ENCODE measurements at places on chromosomes 7 and 10.

DNA sequence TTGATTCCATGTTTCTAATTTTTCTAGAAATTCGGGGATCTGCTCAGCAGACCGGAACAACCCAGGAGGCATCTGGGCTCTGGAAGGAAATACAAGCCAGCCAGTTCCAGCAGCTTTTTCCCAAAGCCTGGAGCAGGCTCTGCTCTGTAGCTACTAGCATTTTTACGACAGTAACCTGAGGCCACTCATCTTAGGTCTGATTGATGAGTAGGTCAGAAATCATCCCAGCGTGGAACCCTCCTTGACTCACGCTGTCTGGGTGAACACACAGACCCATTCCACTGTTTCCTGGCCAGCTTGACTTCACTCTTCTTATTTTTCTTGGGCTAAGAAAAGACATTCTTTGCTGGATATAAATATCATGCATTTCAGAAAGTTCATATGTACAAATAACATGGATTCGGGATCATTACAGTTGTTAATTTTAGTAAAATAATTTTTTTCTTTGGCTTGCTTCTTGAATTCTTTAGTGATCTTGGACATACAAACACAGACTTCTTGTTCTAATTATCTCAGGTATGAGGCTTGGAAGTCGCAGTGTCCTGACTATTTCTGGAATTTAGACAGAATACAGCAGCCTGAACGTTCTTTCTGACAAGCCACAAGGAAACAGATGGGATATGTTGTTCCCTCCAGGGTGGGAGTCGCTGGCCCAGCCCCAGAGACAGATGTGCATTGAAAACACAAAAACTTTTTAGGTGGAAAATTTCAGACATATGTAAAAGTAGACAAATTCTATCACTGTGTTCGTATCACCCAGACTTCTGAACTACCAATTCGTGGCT lies 54.6 kb upstream of the PITRM1 start:
- peaks cover 30% of the 10 kb centered on the region for H3K27me3 ChIP-seq
- H3K4me1 ChIP-seq = peaks cover 17% of the 10 kb centered on the region

DNA sequence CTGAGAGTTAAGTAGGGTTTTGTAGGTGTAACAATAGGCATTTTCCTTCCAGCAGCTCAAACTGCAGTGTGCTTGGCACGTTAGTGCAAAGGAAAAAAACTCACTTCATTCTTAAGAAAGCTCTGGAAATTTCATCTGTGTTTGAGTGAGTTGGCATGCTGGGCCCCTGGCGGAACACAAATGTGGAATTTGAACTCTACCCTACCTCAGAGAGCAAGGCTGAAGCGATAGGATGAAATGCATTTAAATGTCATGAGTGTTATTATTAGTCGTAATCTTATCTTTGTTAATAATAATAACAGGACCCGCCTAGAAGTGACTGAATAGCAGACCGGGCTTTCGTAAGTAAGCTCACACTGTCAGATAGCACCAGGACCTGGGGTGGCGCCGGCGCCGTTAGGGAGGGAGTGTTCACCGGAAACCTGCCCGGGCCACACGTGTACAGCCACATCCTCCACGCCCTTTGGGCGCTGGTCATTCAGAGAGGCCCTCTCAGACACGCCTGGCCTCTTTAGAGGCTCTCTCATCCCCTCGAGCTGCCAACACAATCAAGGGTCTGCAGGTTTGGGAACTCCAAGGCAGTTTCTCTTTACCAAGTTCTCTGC lies 63.5 kb downstream of the GRK5 start:
- H3K4me3 ChIP-seq = peak overlapping the region; percentile 24
- no peaks in the 10 kb centered on the region for H3K27me3 ChIP-seq

DNA sequence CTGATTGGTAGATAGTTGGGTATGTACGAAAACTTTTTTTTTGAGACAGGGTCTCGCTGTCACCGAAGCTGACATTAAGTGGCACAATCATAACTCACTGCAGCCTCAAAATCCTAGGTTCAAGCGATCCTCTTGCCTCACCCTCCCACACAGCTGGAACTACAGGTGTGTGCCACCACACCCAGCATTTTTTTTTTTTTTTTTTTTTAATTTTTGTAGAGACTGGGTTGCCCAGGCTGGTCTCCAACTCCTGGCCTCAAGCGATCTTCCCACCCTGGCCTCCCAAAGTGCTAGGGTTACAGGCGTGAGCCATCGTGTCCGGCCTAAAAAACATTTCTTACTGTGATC lies 1.5 kb upstream of the LRRC27 start:
- H3K4me3 ChIP-seq = peak overlapping the region; percentile 91
- peaks cover 4% of the 10 kb centered on the region for H3K27me3 ChIP-seq
- H3K4me1 ChIP-seq = peaks cover 55% of the 10 kb centered on the region
- no peak for DNase-seq

DNA sequence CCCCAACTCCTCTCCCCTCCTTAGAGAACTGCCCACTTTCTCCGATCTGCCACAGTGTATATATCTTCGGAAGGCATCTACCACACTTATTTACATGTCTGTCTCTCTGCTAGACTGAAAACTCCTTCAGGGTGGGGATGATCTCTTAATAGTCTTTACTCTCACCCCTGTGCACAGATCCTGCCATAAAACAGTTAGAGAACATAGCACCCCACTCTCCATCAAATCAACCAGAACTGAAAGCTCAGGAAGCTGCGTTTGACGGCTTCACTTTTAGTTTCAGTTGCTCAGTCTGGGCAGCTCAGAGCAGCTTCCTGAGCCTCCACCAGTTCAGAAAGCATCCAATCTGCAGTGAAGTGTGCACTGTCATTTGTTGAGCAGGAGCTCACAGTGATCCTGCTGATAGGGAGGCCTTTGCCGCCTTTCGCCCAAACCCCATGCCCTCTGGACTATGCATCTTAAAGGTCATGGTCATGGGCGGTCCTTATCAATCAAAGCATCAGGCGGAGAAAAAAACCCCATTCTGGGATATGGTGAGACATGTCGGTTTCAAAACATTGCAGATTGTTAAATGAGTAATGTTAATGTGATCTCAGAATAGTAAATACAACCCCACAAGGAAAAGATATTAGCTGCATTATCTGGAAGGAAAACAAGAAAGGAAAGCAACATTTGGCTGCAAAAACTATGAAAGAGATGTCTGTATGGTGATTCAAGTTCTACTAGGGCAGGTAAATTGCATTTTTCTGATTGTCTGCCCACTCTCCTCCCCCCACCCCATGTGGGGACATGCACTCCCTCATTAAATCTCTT lies 167.1 kb upstream of the ADO start:
- peaks cover 14% of the 10 kb centered on the region for H3K4me1 ChIP-seq
- H3K27ac ChIP-seq = no peak overlapping the region
- peak; percentile 77 for DNase-seq
- no peaks in the 10 kb centered on the region for H3K36me3 ChIP-seq
- no peak overlapping the region for H3K4me3 ChIP-seq

- H3K36me3 ChIP-seq = no peaks in the 10 kb centered on the region
- H3K27me3 ChIP-seq = peaks cover 6% of the 10 kb centered on the region
- H3K27ac ChIP-seq = no peak overlapping the region
These were observed 196.1 kb downstream of the GRID1 start for GRCh38 chr10:86170255-86171108.

DNA sequence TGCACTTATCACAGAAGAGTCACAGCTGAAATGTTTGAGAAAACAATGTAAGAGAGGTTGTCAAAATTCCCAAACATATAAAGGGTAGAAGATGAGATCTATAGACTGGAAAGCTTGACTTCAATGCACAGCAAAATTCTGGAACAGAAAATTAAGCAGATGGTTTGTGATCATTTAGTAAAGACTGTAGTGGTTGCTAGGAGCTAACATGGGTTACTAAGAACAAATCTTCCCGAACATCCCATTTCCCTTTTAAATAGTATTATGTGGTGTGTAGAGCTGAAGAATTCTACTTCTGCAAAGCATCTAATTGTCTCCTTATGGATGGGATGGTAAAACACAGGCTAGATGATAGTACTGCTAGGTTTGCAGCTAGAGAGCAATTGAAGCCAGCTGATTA lies 312.3 kb downstream of the CAMK1D start:
- H3K27ac ChIP-seq = no peak overlapping the region
- no peaks in the 10 kb centered on the region for H3K36me3 ChIP-seq
- no peaks in the 10 kb centered on the region for H3K27me3 ChIP-seq

- H3K36me3 ChIP-seq = no peaks in the 10 kb centered on the region
- no peak for DNase-seq
- no peak overlapping the region for H3K4me3 ChIP-seq
- no peak overlapping the region for H3K27ac ChIP-seq
- H3K4me1 ChIP-seq = no peaks in the 10 kb centered on the region
- H3K27me3 ChIP-seq = peaks cover 1% of the 10 kb centered on the region
These were observed 72.9 kb downstream of the ITIH5 start for GRCh38 chr10:7593905-7594304.

DNA sequence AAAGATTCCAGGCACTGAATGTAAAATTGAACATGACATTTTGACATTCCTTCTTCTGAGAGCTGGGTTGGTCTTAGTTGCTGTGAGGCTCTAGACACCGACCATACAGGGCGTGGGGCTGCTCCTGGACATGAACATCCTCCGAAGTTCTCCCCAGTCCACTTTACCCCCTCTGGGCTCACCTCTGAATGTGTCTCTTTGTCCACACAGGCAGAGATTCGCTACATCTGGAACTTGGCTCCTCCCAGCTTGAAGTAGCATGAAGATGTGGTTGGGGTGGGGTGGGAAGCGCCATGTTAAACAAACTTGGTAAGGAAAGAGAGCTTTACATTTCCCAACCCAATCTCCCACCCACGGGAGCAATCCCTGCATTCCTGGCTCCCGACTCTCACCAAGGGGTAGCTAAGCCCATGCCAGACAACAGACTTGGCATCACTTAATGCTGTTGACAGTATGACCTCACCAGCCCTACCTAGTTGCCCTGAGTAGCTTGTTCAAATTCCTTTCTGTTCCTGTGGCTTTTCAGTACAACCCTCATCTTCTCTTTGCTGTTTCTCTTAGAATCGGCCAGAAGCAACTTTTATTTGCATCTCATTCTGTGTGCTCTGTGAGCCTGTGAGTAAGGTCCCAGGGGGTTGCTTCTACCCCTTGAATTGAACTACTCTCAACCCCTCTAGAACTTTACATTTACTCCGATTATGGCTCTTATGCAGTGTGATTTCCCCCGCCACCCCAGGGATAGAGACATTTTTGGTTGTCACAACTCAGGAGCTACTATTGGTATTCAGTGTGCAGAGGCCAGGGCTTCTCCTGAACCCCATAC lies 211.4 kb downstream of the SEC23IP start:
- no peaks in the 10 kb centered on the region for H3K36me3 ChIP-seq
- H3K4me3 ChIP-seq = no peak overlapping the region
- no peaks in the 10 kb centered on the region for H3K4me1 ChIP-seq
- H3K27ac ChIP-seq = no peak overlapping the region

DNA sequence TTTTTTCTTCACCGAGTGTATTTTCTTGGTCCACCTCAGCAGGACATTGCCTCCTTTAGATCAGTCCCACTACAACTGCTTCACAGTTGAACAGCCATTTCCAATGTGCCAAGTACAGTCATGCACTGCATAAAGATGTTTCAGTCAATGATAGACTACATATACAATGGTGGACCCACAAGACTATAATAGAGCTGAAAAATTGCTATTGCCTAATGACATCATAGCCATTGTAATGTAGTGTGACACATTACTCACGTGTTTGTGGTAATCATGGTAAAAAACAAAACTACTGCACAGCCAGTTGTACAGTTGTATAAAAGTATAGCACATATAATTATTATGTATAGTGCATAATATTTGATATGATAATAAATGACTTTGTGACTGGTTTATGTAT lies 113.8 kb upstream of the HPS1 start:
- H3K27me3 ChIP-seq = no peaks in the 10 kb centered on the region
- H3K36me3 ChIP-seq = no peaks in the 10 kb centered on the region
- no peaks in the 10 kb centered on the region for H3K4me1 ChIP-seq
- H3K4me3 ChIP-seq = no peak overlapping the region

DNA sequence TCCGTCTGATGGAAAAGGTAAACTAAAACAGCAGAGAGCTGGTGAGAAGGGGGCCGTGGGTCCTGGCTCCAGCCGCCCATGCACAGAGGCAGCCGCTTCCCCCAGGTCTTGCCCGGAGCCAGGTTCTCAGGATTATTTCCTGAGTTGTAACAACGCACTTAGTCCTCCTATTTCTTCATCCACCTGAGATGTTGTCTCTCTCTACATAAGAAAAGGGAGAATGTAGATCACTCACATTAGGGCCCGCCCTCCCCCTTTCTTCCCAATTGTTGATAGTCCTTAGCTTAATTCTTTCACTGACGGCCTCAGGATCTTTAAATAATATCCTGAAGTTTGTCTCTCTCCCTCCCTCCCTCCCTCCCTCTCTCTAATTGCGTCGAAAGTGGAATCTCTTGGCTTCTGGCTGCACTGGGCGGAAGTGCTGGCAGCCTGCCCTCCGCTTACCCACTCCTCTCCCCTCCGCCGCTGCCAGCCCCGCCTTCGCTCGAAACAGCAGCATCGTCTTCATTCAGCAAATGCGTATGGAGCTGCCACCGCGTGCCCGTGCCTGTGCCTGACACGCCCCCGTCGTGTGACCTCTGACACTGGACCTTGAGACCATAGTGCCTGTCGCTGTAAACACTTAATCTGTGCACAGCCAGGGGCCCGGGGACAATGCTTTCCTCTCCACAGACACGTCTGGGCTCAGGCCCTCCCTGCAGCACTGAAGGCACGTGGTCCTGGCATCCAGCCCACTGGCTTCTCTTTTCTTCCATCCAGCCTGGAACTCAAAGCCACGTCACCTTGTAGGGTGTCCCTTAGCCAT lies 174.5 kb upstream of the PPP2R2D start:
- H3K36me3 ChIP-seq = no peaks in the 10 kb centered on the region
- H3K27me3 ChIP-seq = no peaks in the 10 kb centered on the region

DNA sequence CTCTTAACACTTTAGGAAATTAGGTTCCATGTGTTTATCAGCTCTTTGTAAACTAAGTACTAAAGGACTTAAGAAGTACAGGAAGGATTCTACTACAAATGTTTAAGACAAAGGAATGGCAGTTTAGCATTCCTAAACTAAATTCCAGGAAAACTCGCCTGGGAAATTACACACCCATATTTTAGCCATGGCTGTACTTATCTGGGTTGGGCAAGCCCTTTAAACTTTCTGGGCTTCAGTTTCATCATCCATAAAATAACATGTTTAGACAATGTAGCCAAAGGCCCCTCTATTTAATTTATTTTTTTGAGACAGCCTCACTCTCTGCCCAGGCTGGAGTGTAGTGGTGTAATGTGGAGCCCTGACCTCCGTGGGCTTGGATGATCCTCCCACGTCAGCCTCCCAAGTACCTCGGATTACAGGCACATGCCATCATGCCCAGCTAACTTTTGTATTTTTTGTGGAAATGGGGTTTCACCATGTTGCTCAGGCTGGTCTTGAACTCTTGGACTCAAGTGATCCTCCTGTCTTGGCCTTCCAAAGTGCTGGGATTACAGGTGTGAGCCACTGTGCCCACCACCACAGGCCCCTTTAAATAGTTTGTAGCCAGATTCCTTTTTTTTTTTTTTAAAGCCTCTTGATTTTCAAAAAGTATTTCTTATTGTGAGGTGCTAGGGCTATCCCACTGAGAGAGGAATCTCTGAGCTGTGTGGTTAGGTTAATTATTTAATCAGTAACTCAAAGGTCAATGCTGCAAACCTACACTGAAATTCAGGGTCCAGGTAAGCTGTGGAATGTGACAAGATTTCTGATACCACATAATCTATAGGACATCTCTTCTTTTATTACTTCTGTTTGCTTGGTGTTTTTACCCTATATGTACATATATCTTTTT lies 32.1 kb downstream of the TMEM60 start:
- H3K27ac ChIP-seq = peak overlapping the region; percentile 35
- no peak for DNase-seq
- H3K27me3 ChIP-seq = no peaks in the 10 kb centered on the region
- peaks cover 7% of the 10 kb centered on the region for H3K4me1 ChIP-seq

- no peak for DNase-seq
- no peaks in the 10 kb centered on the region for H3K27me3 ChIP-seq
- peaks cover 12% of the 10 kb centered on the region for H3K4me1 ChIP-seq
- peaks cover 4% of the 10 kb centered on the region for H3K36me3 ChIP-seq
- H3K4me3 ChIP-seq = no peak overlapping the region
These were observed 36.2 kb downstream of the LARP4B start for GRCh38 chr10:895324-895723.
